A549 (cell line): ENCODE measurements at places on chromosomes 1 and 21.
A peak's percentile ranks its signal among the peaks of the same experiment; 100 is the strongest.

DNA sequence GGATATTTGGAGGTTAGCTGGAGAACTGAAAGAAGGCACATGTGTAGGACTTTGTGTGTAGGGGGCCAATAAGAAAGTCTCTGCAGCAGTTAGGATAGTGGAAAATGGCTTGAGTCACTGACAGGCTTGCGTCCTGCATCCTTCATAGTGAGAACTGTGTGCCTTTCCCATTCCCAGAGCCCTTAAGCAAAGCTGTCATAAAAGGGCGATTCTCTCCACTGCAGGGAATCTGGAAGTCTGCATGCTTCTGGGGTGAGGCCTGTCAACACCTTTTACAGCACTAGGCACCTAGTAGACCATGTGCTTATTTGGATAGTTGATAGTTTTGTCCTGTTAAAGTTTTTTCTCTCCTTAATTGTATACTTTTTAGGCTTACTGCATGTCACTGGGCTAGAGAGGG, 39.4 kb upstream of the MACF1 start:
- no peak for DNase-seq

DNA sequence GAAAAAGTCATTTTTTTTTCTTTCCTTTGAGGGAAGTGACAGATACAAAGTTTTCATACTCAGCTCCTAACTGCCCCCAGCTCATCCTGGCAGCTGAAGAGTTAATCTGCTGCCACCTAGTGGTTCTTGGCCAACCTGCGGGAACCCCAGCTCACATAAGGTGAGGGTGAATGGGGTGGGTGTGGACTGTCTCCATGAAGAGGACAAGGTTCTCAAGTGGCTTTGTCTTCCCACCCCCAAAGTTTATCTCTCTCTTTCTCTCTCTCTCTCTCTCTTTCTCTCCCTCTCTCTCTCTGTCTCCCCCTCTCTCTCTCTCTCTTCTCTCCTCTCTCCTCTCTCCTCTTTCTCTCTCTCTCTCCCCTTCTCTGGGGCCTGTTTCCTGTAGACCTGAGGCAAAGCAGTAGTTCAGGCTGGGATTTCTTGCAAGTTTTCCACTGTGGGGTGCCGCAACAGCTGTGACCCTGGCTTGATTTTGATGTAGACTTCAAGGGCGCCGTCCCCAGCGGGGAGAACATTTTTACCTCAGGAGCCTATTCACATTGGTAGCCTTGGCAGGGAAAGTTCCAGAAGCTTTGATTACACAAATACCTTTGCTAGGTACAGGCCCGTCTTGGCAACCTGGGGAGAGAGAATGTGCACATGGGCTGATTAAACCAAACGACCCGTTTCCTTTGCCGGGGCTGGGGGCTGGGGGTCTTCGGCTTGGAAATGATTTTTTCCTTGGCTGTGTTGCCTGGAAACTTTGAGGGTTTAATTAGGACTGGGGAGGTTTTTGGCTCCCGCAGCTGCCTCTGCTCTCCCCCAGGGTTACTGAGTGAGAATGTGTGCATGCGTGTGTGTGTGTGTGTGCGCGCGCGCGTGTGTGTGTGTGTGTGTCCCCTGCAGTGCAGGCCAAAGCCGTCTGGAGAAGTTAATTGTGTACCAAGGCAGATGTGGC, 135.9 kb downstream of the TM2D1 start:
- peak; percentile 73 for DNase-seq

DNA sequence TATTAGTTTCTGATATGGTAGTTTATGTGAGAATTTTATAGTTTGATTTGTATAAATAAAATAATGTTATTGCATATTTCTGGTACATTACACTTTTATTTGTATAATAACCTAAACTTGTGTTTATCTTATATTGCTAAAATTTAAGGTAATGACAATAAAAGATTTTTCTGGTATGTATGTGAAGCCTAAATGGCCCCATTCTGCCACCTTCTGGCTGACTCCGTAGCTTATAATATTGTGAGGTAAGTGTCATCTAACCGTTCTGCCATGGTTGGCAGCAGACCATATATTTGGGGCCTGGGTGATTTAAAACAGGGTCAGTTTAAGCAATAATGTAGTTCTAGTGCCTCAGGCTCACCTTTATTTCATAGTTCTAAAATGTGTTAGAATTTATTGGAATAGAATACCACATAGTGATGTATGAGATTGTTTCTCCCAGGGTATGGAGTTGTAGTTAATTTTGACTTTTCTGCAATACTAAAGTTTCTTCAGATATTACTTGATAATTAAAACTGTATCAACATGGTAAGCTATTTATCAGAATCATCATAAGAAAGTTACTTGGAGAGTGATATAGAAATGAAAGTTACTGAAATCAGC, 21.2 kb upstream of the PRKACB start:
- DNase-seq: peak; percentile 7

DNA sequence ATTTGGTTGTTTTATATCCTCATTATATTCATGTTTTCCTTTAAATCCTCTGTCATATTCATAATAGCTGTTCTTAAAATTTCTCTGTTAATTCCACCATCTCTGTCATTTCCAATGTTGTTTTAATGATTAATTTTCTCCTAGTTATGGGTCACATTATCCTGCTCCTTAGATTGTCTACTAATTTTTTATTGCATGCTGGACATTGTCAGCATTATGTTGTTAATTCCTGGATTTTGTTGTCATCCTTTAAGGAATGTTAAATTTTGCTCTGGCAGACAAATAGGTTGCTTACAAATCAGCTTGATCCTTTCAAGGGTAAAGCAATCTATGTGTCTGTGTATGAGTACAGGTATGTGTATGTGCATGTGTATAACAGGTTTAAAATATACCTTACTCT, 393.8 kb upstream of the POU3F1 start:
- no peak for DNase-seq

GRCh38 chr1:160634543-160635491, 12.0 kb downstream of the SLAMF1 start:
- DNase-seq: no peak

DNA sequence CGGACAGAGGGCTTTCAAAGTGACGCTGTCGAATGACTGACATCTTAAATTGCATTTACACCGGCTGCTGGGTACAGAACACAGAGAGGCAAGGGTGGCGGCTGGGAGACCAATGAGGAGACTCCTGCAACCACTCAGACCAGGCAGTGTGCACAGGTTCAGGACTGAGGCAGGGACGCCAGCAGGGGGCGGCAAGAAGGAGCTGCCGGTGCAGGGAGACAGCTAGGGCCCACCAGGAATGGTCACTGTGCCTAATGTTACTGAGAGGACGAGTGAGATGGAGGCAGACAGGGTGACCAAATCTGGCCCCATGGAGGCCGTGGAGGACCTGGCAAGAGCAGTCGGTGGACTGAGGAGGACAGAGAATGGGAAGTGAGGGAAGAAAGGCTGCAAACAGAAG, 23.5 kb downstream of the GLIS1 start:
- DNase-seq: peak; percentile 20

DNA sequence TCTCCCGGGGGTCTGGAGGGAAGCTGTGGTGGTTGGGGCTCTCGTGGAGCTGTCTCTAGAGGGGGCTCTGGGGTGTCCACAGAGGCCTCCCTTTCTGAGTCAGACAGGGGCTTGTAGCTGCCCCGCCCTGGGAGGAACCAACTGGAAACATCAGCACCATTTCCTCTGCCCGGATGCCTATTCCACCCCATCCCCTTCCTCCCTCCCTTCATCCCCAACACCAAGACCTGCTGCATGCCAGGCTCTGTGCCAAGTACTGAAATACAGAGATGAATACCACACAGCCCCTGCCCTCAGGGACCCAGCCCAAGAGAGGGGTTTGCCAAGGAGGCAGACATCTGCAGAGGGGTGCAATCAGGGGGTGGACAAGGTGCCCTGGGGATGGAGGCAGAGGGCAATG, 125.6 kb upstream of the ADAR start:
- no peak for DNase-seq

GRCh38 chr1:43822040-43822690, 111.4 kb upstream of the ARTN start:
- DNase-seq: peak; percentile 85

DNA sequence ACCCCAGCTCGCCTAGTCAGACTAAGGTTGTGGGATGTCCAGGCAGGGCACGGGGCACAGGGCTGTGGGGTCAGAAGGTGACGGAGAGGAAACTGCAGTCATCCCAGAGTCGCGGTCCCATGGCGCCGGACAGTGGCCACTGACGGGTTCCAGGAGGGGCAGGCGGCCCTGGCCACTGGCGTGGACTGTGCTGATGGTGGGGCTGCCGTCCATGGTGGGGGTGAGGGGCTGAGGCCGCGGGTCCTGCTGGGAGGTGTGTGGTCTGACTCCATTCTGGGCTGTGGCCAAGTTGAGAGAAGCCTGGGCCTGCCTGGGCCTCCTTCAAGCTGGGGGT, 32.0 kb downstream of the PCNT start:
- DNase-seq: no peak

DNA sequence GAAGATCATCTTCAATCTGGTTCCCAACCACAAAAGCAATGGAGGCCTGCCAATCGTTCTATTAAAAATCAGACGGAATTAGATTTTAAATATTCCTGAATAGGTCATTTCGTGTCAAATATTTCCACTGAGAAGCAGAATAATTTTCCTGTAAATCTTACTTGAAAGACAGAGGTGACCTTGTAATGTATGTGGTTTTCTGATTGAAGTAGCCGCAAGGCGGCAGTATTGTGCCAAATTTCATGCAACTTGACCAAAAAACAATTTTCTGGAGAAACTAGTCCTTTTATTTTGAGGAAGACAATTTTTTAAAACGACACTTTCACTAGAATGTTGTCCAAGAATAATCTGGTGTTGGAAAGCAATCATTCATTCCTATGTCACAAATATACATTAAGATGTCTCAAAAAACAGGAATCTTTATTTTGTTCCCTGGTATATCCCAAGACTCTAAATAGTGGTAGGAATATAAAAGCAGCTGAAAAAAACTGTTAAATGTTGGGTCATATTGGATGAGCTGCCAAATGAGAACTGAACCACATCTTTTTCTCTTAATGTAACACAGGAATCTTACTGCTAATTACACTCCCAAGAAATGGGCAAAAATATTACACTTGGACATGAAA, 33.6 kb downstream of the SPAG17 start:
- no peak for DNase-seq

DNA sequence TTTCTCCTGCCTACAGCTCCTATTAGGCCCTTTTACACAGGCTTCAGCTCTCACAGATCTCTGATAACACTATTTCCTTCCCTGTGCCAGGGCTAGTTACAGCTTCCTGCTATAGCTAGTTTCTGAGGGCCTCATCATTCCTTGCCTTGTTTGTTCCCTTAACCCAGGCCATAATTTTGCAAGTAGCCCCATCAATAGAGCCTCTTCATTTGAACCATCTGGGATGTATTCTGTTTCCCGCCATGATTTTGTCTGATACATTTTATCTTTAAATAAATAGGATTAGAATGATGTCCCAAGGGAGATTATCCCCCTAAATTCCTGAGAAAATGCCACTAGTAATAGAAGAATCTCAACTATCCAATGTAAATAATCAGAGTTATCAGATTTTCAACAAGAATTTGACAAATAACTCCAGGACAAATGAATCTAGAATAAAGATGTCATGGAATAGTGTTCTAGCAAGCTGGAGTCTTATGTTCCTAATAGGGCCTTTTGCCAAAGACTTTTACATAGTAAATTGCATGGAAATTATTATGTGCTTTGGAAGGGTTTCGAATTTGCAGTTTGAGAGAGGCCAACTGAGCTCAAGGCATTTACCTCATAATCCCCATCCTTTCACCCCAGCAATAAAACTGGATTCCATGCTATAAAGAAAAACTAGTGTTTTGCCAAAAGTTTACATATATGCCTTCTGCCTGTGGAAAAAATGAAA, 16.1 kb downstream of the IFT25 start:
- no peak for DNase-seq

- peak; percentile 84 for DNase-seq
Measured at GRCh38 chr1:151989211-151989862, 4.3 kb downstream of the S100A10 start.

DNA sequence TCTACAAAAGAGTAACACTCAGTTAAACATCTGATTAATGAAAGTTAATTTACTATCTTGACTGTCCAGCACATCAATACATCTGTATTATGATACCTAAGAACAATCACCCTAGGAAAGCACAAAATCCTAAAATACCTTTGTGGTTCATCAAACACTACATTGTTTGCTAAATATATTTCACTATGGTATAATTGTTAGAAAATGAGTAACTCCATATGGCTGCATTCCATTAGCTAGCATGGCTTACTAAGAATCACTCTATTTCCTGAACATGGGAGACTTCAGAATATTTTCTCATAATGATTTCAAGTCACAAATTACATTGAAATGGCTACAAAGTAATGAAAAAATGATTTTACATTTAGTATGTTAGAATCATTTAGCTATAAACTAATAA, 12.5 kb downstream of the TRMT1L start:
- no peak for DNase-seq

DNA sequence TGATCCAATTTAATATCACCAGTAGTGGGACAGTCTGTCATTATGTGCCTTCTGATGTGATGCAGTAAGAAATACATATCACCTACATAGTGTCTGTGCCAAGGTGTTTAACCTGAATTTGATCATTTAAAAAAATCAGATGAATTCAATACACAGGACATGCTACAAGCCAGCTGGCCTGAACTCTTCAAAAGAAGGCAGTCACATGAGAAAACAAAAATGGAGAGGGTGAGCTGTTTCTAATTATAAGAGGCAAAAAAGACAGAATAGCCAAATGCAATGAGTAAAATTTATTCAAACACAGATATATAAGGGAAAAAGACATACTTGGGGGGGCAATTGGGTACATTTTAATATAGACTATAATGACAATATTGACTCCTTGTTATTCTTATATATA, 66.5 kb downstream of the ST3GAL3 start:
- no peak for DNase-seq

DNA sequence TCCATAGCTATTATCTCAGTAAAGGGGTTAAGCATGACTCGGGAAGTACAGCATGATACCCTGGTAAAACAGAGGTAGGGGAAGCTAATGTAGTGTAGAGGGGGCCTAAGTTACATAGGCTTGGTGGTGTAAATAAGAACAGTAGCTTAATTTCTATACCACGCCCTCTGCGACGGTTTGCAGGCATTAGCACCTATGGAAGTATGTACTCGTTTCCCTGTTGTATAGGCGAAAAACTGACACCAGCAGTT, 470 bp upstream of the NAXE start:
- DNase-seq: no peak

DNA sequence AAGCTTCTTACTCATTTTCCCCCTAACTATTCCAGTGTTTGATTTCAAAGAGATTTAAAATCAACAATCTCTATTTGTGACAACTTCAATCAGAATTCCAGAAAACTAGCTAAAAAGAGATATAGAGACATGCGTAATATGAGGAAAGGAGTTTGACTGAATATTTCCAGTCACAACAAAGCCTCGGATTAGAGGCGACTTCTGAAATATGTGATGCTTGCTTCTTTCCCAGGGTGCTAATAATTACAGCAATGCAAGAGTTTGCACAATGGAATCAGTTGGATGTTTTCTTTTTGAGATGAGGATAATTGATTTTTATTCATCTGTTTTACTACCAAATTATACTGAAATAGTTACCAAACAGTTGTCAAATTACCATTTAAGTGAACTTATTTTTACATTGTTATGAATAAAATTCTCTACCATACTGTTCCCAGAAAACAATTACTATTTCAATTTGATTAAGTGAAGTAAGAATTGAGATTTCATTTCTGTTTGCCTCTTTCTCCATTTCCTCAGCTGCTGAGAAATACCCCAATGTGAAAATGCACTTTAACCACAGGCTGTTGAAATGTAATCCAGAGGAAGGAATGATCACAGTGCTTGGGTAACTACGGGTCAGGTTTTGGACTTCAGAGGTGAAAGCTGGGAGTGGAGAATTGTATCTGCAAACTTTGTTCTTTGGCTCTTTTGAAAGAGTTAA, 28.1 kb downstream of the KMO start:
- DNase-seq: no peak

GRCh38 chr1:61692155-61692800, 32.7 kb downstream of the TM2D1 start:
- DNase-seq: no peak

GRCh38 chr1:163321311-163322305, at the start of gene NUF2:
Gene NUF2 (plus strand): TSS chr1:163321954. CDS start chr1:163326052, 4,098 bp downstream.
- peak; percentile 99 for DNase-seq
